ENCODE measurements at places on chromosomes 7 and 10.

DNA sequence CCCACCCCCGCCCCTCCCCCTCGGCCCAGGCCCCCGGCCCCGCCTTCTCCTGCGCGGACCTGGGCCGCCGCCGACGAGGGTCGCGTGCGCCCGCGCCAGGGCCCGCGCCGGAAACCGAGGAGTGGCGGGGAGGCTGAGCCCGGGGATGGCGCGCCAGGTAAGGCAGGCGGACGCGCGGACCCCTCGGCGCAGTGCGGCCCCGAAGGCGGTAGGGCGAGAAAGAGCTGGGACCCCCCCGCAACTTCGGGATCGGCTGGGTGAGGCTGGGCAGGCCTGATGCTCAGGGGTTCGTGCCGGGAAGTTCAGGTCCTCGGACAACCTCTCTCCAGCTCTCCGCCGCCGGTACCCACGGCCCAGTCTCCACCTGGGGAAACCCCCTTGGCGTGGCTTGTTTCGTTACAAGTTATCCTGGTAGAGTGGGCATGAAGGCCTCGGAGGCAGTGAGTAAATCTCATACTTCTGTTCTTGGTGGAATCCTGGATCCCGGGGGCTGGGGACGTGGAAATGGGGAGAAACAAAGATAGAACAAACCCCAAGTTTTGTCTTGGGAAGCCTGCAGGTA is 58.4 kb downstream of the ZNF467 start:
- no peak for DNase-seq

- DNase-seq = no peak
Observed at GRCh38 chr7:150871601-150872000, 19.3 kb downstream of the AOC1 start.

- no peak for DNase-seq
Observed at GRCh38 chr7:30920584-30921539, 9.2 kb downstream of the AQP1 start.

DNA sequence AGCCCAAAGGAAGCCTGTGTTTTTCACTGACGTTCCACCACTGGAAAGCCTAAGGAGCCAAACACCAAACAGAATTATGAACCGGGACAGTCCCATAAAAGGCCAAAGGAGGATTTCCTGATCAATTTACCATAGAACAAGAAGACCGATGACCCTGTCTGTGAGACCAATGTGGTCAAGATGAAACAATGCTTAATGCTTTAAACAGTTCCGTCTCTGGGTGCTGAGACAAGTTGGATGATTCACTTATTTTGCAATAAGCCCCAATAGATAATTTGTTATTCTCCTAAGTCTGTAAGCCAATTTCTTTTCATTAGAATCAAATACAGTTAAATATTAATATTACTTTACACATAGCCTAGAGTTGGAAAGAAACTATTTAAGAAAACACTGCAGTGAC is 134.9 kb downstream of the MICU1 start:
- DNase-seq = peak; percentile 66

DNA sequence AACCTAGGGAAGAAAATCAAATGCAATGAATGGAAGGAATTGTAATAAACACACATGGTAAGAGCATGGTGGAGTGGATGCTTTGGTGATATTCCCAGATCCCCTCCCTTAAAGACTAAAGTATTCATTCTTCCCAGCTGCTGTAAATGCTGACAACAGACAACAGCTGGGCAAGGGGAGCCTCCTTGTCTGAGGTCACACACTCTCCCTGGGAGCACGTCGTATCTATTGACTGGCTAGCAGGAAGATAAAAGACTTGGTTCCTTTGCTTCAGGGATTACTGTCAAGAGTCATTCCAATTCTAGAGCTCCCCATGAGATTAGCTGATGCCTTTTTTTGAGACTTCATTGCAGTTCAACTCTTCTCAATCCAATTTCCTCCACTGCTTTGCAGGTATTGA is 443.5 kb upstream of the ETV1 start:
- no peak for DNase-seq

DNA sequence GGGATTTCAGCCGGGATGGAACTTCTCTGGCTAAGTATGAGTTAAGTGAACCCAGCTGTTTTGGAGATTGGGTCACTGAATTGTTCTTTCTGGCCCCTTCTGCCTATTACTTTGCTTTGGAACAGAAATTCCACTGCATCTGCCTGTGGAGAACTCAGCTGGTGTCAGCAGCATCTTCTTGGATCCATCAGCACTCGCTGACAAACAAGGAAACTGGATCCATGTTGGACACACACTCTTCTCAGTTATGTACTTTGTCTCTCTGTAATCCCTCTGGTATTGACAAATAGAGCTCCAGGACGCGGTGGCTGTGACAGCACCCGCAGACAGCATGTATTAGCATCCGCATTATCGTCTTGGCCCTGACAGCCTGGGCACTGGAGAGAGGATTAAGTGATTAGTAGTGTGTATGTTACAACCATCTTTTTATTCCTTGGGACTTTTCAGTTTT is 73.0 kb upstream of the BMPER start:
- no peak for DNase-seq

DNA sequence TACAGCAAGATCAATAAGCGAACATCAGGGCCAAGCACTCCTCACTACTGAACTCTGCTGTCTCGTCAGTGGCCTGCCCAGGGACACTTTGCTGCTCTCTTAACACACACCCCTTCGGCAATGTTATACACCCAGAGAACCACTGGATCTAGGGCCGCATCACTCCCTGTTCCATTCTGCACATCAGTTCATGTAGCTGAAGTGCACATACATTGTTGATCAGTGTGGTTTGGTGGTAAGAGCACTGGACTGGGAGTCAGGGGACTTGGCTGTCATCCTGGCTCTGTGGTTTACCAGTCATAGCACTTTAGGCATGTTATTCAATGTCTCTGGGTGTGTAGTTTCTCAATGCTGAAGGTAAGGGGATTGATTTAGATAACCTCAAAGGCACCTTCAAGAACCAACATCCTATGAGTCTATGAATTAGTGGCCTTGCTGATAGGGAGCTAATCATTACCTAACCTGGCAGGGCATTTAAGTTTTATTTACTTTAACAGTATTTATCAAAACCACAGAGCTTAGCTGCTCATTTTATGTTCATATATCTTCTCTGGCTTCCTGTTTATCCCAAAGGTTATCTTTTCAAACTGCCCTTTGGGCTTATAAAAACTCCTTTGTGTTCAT is 24.8 kb downstream of the DUSP5 start:
- DNase-seq = no peak

DNA sequence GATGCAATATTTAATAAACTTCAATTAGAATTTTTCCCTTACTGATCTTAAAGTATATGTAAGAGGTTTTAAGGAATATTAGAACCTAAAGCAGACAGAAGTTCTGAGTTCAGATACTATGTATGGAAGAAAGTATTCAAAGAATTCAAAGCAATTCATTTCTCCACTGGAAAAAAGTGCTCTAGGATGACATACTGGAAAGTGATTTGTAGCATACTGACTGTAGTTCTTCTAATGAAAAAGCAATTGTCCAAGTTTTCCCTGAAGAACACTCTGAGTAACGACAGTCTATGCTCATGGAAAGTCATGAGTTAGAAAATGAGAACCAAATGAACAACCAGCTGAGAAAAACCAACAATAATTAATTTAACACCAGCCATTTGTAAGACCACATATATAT is 180.8 kb upstream of the SLC26A5 start:
- DNase-seq = no peak

GRCh38 chr10:62662486-62662885 is 142.0 kb upstream of the ADO start:
- no peak for DNase-seq

DNA sequence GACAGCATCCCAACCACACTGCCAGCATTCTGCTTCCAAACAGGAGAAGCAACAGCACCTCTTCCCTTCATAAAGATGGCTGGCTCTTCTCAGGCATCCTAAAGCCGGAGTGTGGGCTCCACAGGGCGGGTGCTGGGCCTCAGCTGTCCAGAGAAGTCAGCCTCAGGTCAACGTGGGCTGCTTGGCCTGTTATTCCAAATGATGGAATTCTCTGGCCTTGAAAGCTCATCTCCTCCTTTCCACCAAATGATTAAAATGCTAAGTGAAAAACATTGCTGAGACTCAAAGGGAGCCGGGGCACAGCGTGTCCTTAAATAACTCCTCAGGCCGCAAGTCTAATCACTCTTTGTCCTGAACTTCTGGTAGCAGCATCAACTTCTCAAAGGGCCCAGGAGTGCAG is 53.1 kb upstream of the CPXM2 start:
- DNase-seq = no peak

GRCh38 chr7:96076350-96076707 is 245.6 kb downstream of the SLC25A13 start:
- no peak for DNase-seq

- no peak for DNase-seq
Observed at GRCh38 chr10:24041834-24042233, 167.1 kb upstream of the KIAA1217 start.

DNA sequence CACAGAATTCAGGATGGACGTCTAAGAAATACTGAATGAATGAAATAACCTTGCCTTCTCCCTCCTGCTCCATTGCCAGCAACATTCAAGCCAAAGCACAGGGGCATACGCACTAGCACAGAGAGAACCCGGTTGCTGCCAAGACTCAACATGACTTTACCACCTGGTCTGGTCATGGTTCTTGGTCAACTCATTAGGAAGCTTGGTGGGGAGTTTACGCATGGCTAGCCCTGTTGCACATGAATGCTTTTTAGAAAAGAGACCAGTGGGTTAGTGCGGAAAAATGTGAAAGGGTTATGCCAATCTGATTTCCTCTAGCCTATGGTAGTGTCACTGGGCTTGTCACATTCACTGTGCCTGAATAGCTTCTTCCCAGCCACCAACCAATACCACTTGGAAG is 187.6 kb upstream of the NEBL start:
- no peak for DNase-seq

DNA sequence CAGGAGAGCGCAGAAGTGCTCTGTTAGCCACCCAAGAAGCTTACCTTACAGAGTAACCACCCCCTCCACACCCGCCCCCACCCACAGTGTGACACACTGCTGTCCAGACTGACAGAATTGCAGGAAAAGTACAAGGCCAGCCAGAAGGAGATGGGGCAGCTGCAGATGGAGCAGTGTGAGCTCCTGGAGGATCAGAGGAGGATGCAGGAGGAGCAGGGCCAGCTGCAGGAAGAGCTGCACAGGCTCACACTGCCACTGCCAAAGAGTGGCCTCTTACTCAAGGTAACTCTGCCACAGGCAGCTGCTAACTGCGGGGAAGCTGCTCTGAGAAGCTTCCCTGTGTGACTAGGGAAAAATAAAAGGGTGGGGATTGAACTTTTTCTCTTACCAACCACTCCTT is 17.6 kb downstream of the CCDC136 start:
- DNase-seq = no peak
